ENCODE measurements at places on chromosomes 7 and 10.

- no peak for DNase-seq
Observed at GRCh38 chr7:110253093-110253492, 837.8 kb upstream of the LRRN3 start.

GRCh38 chr10:43980313-43980712 is 331.6 kb upstream of the ZNF32 start:
- DNase-seq, result no peak

- DNase-seq, result no peak
Observed at GRCh38 chr7:19362099-19362498, 216.9 kb upstream of the FERD3L start.

DNA sequence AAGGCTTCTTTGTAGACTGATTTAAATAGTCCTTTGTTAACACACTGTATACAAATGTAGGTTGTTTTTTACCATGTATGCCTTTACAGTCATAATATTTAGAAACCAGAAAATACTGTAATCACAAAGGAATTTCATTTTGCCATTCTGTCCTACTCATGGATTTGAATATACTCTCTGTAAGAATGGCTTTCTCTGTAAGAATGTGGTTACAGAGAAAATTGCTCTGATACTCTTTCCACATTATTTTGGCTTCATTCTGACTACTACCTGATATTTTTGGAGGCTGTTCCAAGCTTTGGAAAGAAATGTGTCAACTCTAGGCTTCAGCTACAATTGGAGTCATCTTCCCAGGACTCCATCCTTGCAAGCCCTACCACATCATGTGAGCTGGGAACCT is 23.5 kb downstream of the CH25H start:
- DNase-seq, result no peak

DNA sequence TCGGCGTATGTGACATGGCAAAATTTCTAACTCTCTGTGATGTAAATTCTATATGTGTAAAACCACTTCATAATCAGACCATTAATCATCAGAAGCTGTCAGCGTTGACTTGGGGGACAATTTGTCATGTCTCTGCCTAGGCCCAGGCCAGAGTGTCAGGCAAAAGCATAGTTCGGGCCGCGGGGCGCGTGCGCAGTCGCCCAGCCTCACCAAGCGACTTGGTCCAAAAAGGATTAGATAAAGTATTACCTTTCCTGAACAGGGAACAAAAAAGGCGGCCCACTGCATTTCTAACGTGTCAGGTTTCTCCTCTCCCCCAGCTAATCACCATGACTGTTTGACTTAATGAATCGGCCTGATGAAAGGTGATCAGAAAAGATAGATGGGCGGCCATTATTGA is 114.2 kb downstream of the EBF3 start:
- no peak for DNase-seq

Data from Jurkat, Clone E6-1 (cell line).